ENCODE measurements at places on chromosomes 3 and 15.

DNA sequence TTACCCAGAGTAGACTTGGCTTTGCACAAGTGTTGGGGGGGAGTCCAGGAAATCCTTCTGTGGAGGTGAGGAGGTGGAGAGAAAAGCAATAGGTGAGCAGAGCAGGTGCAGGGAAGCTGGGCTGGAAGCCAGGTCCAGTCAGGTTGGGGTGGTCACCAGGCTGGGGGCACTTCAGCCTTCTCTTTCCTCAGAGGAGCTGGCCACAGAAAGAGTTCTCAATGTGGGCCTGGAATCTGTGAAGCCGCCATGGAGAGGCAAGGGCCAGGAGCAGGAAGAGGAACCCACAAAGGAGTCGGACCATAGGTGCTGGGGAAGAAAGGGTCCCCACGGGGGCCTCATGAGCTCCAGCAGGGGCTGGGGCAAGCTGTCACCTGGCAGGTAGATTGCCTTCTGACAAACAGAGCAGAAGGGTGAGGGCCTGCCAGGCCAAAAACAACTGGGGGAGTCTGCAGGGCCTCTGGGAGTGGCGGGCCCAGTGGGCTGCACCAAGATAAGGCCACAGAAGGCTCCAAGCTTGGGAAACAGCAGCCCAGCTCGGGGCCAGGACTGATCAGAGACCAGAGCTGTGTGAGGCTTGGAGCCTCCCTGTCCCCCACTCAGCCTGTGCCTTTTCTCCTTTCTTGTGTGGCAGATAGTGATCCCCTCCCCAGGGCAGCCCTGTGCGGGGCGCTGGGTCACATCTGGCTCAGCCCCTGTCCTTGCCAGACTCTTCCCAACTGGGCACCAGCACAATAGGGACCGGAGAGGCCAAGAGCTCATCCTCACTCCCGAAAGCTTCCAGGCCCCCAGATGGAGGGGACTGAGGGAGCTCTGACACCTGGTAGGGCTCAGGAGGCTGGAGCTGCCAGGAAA is 53.0 kb upstream of the FGD5 start:
- no peaks in the 10 kb centered on the region for H3K36me3 ChIP-seq
- H3K27ac ChIP-seq, result no peak overlapping the region
- no peak for DNase-seq
- H3K27me3 ChIP-seq, result no peaks in the 10 kb centered on the region

DNA sequence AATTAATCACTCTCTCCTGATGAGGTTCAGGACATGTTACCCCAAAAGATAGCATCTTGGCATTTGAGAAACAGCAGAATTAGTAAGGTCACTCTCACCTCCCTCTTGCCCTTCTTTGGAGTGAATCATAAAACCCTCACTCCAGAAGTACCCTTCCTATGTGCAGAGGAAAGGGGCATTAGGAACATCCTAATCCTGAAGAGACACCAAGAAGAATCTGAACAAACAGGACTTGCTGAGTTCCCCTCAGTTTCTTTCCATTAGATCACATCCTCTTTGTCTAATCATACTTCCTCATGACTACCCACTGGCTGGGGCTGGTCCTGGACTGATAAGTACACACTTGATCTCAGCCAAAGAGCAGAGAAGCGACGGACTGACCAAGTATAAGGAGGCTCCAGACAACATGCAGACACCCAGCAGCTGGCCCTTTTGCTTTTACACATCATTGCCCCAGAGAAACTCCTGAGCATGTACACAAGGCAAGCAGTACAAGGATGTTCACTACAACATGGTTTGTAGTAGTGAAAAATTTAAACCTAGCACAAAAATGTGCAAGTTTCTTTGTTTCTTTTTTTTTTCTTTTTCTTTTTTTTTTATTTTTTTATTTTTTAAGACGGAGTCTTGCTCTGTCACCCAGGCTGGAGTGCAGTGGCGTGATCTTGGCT is 15.0 kb upstream of the TM6SF1 start:
- no peak overlapping the region for H3K4me3 ChIP-seq
- peak; percentile 70 for DNase-seq
- no peaks in the 10 kb centered on the region for H3K36me3 ChIP-seq
- no peaks in the 10 kb centered on the region for H3K4me1 ChIP-seq
- H3K27ac ChIP-seq, result no peak overlapping the region
- no peaks in the 10 kb centered on the region for H3K27me3 ChIP-seq

DNA sequence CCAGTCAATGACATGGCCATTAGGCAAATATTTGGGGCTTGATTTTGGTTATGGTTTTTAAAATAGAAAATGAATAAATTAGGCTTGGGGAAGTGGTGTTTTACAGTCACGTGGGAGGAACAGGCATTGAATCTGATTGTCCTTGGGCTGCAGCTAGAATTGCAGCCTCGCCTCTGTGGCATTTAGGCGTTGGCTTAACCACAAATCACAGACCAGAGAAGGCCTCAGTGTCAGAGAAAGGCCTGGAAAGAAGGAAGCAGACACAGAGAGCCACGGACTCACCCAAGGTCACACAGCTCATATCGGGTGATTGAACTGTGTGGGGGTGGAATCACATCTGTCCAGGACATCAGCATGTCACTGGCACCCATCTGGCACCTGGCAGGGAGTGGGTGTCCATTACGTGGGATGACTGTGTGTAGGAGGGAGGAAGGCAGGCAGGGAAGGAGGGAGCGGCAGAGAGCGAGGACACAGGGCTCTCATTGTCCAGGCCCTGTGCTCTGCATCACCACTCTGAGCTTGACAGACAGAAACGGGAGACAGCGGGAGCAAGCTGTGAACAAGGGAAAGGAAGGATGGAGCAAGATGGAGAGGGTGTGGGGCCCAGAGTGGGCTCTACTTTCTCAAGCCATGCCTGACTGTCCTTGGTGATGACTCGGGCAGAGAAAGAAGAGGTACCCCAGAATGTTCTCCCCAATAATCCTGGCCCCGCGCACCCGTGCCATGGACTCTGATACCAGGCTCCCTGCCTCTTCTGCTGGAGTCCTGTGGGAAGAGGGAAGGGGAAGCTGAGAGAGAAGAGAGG is 186.4 kb downstream of the FAM43A start:
- no peak for DNase-seq
- no peaks in the 10 kb centered on the region for H3K27me3 ChIP-seq
- no peaks in the 10 kb centered on the region for H3K4me1 ChIP-seq
- no peak overlapping the region for H3K27ac ChIP-seq
- no peak overlapping the region for H3K4me3 ChIP-seq
- no peaks in the 10 kb centered on the region for H3K36me3 ChIP-seq

GRCh38 chr3:187746442-187747281 is 1.4 kb upstream of the BCL6 start:
- H3K27me3 ChIP-seq, result no peaks in the 10 kb centered on the region
- peak overlapping the region; percentile 65 for H3K27ac ChIP-seq
- no peaks in the 10 kb centered on the region for H3K36me3 ChIP-seq
- peak overlapping the region; percentile 56 for H3K4me3 ChIP-seq
- H3K4me1 ChIP-seq, result peaks cover 6% of the 10 kb centered on the region

GRCh38 chr3:71579935-71580406 is 3.6 kb downstream of the FOXP1 start:
- peak overlapping the region; percentile 67 for H3K4me3 ChIP-seq
- no peak for DNase-seq
- no peaks in the 10 kb centered on the region for H3K36me3 ChIP-seq
- peak overlapping the region; percentile 87 for H3K27ac ChIP-seq

- H3K36me3 ChIP-seq, result no peaks in the 10 kb centered on the region
- H3K4me1 ChIP-seq, result no peaks in the 10 kb centered on the region
- no peak for DNase-seq
- no peaks in the 10 kb centered on the region for H3K27me3 ChIP-seq
- no peak overlapping the region for H3K27ac ChIP-seq
- no peak overlapping the region for H3K4me3 ChIP-seq
Observed at GRCh38 chr3:167251678-167252077, 128.4 kb downstream of the ZBBX start.

- no peaks in the 10 kb centered on the region for H3K36me3 ChIP-seq
- no peak for DNase-seq
- H3K27me3 ChIP-seq, result no peaks in the 10 kb centered on the region
- no peaks in the 10 kb centered on the region for H3K4me1 ChIP-seq
Observed at GRCh38 chr3:175150812-175151401, 291.8 kb downstream of the NAALADL2 start.

GRCh38 chr3:144586382-144586781 is 614.8 kb downstream of the DIPK2A start:
- H3K36me3 ChIP-seq, result no peaks in the 10 kb centered on the region
- no peak overlapping the region for H3K27ac ChIP-seq
- H3K27me3 ChIP-seq, result no peaks in the 10 kb centered on the region
- H3K4me3 ChIP-seq, result no peak overlapping the region

DNA sequence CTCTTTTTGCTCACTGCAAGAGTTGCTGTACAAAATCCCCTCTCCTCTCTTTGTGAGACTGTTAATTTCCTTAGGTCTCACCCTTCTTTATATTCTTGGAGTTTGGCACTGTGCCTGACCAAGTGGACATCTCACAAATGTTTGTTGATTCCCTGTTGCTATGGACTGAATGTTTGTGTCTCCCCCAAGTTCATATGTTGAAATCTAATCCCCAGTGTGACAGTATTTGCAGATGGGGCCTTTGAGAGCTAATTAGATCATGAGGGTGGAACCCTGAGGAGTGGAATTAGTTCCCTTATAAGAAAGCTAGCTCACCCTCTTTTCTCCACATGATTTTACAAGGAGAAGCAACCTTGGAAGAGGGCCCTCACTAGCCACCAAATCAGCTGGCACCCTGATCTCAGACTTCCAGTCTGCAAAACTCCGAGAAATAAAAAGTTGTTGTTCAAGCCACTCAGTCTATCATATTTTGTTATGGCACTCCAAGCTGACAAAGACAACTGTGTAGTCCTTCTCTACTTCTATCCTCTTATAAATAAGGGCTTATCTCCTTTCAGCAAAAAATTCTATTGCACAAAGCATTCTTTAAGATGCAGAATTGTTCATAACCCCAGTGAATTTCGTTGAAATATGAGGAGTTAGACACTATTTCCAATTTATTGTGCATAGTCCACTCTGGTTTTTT is 65.5 kb upstream of the NPHP3 start:
- peaks cover 5% of the 10 kb centered on the region for H3K4me1 ChIP-seq
- no peak for DNase-seq
- no peaks in the 10 kb centered on the region for H3K36me3 ChIP-seq

GRCh38 chr3:98890965-98891910 is 10.3 kb downstream of the DCBLD2 start:
- peaks cover 6% of the 10 kb centered on the region for H3K4me1 ChIP-seq
- no peak overlapping the region for H3K4me3 ChIP-seq
- no peaks in the 10 kb centered on the region for H3K36me3 ChIP-seq
- no peak overlapping the region for H3K27ac ChIP-seq
- H3K27me3 ChIP-seq, result no peaks in the 10 kb centered on the region

GRCh38 chr15:45970542-45970941 is 335.7 kb downstream of the SQOR start:
- DNase-seq, result no peak
- no peaks in the 10 kb centered on the region for H3K27me3 ChIP-seq
- no peaks in the 10 kb centered on the region for H3K36me3 ChIP-seq
- H3K4me3 ChIP-seq, result no peak overlapping the region

All from aorta (tissue), 5 donors.